ENCODE measurements at places on chromosomes 7 and 10.

DNA sequence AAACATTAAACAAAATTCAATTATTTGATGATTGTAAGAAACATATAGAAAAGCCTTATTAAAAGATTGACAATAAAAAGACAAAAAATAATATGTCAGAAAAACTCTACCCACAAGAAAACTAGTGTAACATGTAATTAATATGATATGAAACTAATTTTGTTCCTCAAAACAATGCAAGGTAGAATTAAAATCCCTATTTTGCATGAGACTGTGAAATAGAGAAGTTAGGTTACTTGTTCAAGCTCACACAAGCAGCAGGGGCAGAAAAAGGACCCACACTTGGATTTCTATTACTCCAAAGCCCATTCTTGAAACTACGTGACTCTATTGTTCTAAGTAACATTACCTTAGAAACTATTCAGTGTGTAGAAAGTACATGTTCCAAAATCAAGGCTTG, 96.4 kb downstream of the KCNMA1 start:
- H3K4me1 ChIP-seq = no peaks in the 10 kb centered on the region
- H3K4me3 ChIP-seq = no peak overlapping the region
- peaks cover 22% of the 10 kb centered on the region for H3K36me3 ChIP-seq
- no peak overlapping the region for H3K27ac ChIP-seq
- peaks cover 30% of the 10 kb centered on the region for H3K27me3 ChIP-seq

DNA sequence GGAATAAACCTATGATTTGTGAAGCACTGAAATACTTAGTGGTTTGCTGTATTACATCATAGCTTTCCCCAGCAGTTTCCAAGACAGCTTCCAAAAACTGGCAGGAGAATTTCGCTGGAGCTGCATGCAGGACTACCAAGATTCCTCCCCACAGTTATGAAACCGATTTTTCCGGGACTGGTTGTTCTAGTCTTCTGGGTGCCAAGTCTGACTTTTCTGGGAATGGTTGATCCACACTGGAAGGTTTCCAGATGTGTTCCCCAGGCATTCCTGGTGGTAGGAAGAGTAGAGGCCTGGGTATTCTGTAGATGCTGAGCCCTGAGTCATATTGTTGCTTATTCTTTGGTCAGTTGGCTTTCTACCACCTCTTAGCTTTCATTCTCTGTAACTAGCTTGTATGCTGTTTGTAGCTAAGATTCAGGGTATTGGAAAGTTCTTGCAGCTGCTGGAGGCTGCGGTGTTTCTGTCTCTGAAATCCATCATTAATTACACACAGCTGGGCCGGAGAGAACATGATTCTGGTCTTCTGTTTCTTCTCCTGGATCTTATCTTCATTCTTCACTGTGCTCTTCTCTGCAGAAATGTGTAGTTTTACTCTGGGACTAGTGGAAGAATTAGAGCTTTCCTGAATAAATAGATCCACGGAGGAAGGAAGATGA, 6.3 kb downstream of the ABCC2 start:
- DNase-seq = no peak
- no peak overlapping the region for H3K27ac ChIP-seq
- H3K36me3 ChIP-seq = peaks cover 30% of the 10 kb centered on the region
- no peak overlapping the region for H3K4me3 ChIP-seq
- H3K27me3 ChIP-seq = no peaks in the 10 kb centered on the region
- H3K4me1 ChIP-seq = no peaks in the 10 kb centered on the region

DNA sequence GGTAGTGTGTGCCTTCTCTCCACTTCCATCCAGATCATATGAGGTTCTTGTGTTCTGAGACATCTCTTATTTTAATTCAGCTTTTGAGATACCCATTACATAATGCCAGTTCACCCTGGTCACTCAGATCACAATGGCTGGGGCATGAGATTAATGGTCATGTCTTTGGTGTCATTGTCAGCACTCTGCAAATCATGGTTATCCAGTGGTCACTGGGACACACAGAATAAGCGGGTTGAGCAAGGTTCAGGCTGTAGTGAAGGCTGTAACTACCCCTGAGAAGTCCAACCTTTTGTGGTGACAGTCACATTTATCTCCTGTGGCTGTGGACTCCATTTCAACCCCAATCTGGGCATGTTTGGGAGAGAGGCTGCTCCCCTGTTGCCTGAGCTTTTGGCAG, 35.8 kb downstream of the SORCS3 start:
- no peak overlapping the region for H3K4me3 ChIP-seq
- no peak for DNase-seq
- H3K27me3 ChIP-seq = peaks cover 32% of the 10 kb centered on the region
- no peaks in the 10 kb centered on the region for H3K36me3 ChIP-seq
- H3K27ac ChIP-seq = no peak overlapping the region

- no peak overlapping the region for H3K27ac ChIP-seq
- peaks cover 5% of the 10 kb centered on the region for H3K4me1 ChIP-seq
- peaks cover 8% of the 10 kb centered on the region for H3K36me3 ChIP-seq
- H3K4me3 ChIP-seq = no peak overlapping the region
These were observed 5.7 kb downstream of the RARRES2 start for GRCh38 chr7:150335774-150336112.

GRCh38 chr10:63692220-63692896, 171.2 kb downstream of the REEP3 start:
- peaks cover 2% of the 10 kb centered on the region for H3K27me3 ChIP-seq
- no peak for DNase-seq
- no peaks in the 10 kb centered on the region for H3K36me3 ChIP-seq
- H3K4me1 ChIP-seq = no peaks in the 10 kb centered on the region
- H3K27ac ChIP-seq = no peak overlapping the region

DNA sequence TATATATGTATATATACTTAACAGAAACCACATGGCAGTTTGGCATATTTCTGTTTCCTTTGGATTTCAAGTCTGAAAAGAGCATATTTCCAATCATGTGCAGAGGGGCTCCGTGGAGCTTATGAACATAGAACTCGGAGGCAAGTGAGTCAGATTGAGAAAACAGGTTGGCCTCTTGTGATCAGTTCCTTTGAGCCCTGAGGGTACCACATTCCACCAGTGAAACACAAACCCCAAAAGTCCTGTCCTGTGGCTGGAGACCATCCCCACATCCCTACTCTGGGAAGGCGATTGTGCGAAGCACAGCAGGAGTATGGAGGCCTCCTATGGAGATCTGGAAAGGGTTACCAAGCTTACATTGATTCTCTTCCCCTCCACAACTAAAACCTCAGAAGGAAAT, 196.7 kb upstream of the TMEM72 start:
- no peak for DNase-seq
- no peak overlapping the region for H3K4me3 ChIP-seq
- H3K4me1 ChIP-seq = no peaks in the 10 kb centered on the region
- H3K36me3 ChIP-seq = no peaks in the 10 kb centered on the region

GRCh38 chr7:17129218-17129617, 169.2 kb upstream of the AHR start:
- H3K4me1 ChIP-seq = peaks cover 5% of the 10 kb centered on the region
- DNase-seq = no peak
- H3K36me3 ChIP-seq = no peaks in the 10 kb centered on the region

DNA sequence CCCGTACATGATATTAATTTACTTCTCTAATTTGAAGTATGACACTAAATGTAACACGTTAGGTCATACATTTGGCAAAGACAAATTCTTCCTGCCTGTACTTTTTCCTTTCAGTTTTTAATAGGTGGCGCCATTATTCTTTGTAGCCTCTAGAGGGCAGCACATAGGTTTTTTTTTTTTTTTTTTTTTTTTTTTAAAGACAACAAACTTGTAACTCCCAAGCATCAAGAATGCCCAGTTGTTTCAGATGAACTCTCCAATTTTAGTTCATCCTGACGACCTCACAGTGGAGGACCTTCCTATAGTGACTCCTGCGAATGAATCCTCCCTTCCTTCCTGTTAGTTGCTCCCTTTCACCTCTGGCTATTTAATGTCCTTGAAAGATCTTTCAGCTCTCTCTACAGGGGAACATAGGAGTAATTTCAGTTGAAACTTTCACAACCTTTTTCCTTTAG, 139.3 kb upstream of the HDAC9 start:
- no peak overlapping the region for H3K27ac ChIP-seq
- H3K4me1 ChIP-seq = peaks cover 8% of the 10 kb centered on the region
- peak overlapping the region; percentile 48 for H3K4me3 ChIP-seq

DNA sequence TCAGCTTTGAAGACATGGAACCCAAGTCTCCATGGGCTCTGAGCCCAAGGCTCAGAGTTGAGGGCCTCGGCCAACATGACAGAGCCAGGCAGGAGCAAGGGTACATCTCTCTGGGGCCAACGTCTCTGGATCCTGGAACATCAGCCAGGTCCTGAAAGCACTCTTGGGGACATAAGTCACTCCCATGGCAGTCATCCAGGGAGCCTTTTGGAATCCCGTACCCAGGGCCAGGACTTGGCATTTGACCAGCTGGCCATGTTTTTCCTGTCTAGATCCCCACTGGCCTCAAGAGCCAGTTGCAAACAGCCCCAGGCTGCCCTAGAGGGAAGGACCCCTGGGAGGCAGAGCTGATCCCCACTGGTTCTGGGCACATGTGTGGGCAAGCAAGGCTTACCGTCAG, 4.3 kb upstream of the CXCL12 start:
- H3K27ac ChIP-seq = no peak overlapping the region
- peaks cover 6% of the 10 kb centered on the region for H3K4me1 ChIP-seq
- no peak overlapping the region for H3K4me3 ChIP-seq
- H3K27me3 ChIP-seq = peaks cover 10% of the 10 kb centered on the region

Data from naive thymus-derived CD8-positive, alpha-beta T cell (primary cell).